ENCODE measurements at places on chromosomes 1 and 21. TPM values are rescaled to one million over a fixed set of nuclear protein-coding genes. Genes with fewer than 3 reads are reported as not detected.
A peak's percentile ranks its signal among the peaks of the same experiment; 100 is the strongest.

The GUCA2B gene
- 13.1 TPM for polyA plus RNA-seq

The OR2T11 gene
- polyA plus RNA-seq: not detected

The PADI2 gene
- polyA plus RNA-seq: 0.31 TPM

The PRKCZ gene
- 38.8 TPM for polyA plus RNA-seq

The INTS7 gene
- 5.8 TPM for polyA plus RNA-seq

DNA sequence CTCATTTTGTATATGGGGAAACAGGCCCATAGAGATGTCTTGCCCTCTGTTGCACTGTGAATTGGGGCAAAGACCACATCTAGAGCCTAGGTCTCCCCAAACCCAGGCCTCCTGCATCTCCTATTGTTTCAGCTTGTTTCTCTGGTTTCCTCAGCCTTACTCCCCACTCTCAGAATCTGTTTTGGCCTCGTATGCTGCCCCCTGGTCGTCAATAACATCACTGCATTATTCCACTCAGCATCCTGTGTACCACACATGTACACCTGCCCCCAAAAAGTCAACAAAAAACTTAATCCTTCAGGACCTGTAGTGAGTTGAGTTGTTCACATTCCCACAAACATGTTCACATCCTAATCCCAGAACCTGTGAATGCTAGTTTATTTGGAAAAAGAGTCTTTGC, 184.8 kb downstream of the BRINP2 start:
- no peak overlapping the region for H3K27ac ChIP-seq
- H3K4me3 ChIP-seq: no peak overlapping the region
- DNase-seq: peak; percentile 27
- H3K36me3 ChIP-seq: no peaks in the 10 kb centered on the region
- H3K4me1 ChIP-seq: peaks cover 7% of the 10 kb centered on the region

DNA sequence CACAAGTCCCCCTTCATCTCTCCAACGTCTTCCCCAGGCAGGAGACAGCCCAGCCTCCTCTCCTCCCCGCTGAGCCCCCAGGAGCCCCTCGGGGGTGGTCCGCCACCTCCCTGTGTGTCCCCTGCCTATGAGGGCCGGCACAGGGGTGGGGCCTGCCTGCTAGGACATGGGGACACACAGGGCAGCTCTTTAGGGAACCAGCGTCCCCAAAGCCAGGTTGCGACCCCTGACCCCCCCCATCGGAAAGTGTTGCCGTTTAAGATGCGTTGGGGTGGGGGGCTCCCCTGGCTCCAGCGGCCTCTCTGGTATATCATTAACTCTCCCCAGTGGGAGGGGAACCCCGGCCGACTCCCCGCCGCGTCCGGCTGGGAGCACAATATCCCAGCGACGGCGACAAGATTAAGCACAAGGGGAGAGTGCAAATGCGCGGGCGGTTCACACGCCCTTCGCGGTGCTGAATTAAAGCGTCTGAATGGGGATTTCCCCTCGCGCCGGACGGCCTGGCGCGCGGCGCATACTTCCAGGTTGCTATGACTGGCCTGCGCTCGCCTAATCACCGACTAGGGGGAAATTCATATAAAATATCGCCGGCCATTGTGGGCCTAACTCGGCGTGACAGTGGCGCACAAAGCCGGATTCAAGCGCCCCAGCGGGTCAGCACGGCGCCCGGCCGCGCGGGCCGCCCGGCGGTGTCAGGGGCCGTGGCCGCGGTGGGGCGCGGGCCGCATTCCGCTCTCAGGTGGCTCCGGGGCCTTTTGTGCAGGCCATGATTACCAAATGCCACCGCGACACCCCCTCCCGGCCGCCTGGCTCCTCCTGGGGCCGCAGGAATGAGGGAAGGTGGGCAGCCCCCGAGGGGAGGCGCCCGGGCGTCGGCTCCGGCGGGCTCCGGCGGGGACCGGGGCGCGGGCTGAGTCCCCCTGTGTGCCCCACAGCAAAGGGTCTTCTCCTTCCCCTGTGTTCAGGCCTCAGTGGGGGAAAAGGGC, 30.9 kb downstream of the WNT3A start:
- DNase-seq: peak; percentile 83
- H3K4me3 ChIP-seq: peak overlapping the region; percentile 28
- H3K27ac ChIP-seq: no peak overlapping the region
- peaks cover 13% of the 10 kb centered on the region for H3K4me1 ChIP-seq
- H3K36me3 ChIP-seq: no peaks in the 10 kb centered on the region
- peaks cover 36% of the 10 kb centered on the region for H3K27me3 ChIP-seq

DNA sequence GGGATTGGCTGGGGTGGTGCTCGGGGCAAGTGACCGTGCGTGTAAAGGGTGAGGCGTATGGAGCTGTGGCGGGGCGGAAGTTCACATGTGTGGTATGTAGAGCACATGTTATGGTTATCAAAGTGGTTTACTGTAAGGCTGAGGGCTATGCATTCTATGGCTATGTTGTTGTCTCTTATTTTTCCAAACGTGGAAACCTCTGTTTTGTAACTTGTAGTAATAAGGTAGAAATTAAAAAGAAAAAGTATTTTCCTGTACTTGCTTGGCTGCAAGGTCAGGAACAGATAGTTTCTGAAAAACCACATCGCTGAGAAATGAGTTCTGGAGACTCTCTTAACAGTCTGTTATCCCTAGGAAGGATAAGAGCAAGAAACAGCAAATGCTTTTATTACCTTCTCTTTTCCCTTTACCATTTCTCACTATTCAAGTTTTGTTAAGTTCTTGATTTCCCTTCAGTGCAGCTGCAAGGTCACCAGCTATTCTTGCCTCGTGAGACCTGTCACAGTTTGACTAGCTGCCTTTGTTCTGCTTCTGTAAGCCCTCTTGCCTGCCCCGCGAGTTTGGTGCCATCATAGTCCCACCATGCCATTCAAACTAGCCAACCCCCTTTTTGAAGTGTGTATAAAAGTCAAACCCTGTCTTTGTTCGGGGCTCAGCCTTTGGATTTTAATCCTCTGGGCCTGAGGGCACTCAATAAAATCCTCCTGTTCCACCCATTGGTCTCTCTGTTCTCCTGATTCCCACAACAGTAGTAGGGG, 9.5 kb downstream of the RNU1-2 start:
- H3K27me3 ChIP-seq: no peaks in the 10 kb centered on the region
- peaks cover 19% of the 10 kb centered on the region for H3K4me1 ChIP-seq
- DNase-seq: no peak
- H3K36me3 ChIP-seq: no peaks in the 10 kb centered on the region
- peak overlapping the region; percentile 90 for H3K27ac ChIP-seq

DNA sequence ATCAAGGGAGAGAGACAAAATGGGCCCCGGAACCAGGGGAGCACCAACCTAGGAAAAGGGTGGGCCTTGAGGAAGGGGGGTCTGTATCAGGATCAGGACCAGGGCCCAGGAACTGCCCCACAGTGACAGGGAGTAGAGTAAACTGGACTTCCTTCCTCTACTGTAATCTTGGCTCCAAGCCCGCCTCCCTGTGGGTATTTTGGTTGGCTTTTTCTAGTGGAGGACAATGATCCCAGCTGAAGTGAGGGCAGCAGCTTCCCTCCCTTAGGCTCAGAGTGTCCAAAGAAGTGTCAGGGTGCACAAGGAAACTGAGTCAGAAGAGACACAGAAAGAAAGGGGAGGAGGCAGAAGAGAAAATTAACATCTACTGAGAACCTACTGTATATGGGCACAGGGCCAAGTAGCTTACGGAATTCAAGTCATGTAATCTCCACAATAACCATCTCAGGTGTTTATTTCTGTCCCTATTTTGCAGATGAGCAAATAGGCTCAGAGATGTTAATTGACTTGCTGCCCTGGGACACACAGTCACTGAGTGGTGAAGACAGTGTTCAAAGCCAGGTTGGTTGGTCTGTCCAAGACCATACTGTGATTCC, 4.8 kb downstream of the UBQLN4 start:
- H3K27me3 ChIP-seq: no peaks in the 10 kb centered on the region
- no peaks in the 10 kb centered on the region for H3K4me1 ChIP-seq
- no peak overlapping the region for H3K4me3 ChIP-seq
- peaks cover 73% of the 10 kb centered on the region for H3K36me3 ChIP-seq
- no peak overlapping the region for H3K27ac ChIP-seq

DNA sequence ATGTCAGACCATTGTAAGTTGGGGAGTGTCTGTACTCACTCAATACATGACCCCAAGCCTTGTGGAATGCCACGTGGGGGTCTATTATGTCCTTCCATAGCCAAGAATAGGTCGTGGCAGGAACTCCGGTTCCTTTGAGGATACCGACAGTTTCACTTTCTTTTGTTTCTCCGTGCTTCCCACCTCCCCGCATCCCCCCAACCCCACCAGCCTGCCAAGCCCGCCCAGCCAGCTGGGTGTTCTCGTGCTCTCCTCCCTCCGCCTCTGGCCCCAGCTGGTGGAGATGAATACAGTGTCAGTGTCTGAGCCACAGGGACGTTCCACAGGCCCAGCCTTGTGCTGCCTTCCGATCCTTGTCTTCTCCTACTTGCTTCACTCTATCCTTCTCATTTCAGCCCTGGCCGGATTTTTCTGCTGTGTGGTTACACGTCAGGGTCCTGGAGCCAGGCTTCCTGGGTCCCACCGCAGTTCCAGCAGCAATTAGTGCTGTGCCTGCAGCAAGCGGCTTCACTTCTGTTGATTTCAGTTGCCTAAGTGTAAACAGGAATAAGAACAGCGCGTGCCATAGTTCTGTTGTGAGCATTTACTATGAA, 4.1 kb upstream of the AGTRAP start:
- no peaks in the 10 kb centered on the region for H3K27me3 ChIP-seq
- DNase-seq: peak; percentile 91
- peak overlapping the region; percentile 28 for H3K4me3 ChIP-seq
